ENCODE measurements at places on chromosomes 4 and X.

- DNase-seq = no peak
Measured at GRCh38 chr4:53598483-53598882, 7.2 kb upstream of the LNX1 start.

GRCh38 chrX:34877436-34877835 lies 65.2 kb upstream of the FAM47B start:
- DNase-seq = no peak

DNA sequence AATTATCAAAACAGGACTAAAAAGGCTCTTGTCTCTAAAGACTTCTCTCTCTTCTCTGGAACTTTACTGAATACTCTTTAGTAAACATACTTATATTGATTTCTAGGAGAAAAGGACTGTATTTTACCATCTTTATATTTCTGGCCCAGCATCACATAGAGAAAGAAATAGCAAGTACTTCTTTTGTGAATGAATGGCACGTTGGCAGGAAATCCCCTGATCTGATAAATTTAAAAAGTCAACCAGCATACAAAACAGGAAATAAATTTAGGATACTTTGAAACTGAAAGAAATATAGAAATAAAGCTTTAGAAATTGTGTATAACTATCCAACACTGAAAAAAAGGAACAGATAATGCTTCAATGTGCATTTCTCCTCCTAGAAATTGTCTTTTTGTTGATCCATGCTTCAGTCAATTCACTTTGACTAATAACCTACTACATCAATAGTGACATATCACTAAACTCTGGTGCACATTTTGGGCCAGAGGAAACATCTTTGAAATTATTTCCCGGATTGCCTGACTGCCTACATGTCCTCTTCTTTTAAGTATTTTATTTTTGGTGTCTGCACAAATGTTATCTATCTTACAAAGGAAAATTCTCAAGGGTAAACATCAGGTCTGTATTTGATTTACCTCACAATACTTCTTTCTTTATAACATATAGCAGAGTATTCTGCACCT lies 183.5 kb upstream of the FSTL5 start:
- no peak for DNase-seq

GRCh38 chr4:146507632-146508031 lies 14.1 kb downstream of the SLC10A7 start:
- DNase-seq = no peak

DNA sequence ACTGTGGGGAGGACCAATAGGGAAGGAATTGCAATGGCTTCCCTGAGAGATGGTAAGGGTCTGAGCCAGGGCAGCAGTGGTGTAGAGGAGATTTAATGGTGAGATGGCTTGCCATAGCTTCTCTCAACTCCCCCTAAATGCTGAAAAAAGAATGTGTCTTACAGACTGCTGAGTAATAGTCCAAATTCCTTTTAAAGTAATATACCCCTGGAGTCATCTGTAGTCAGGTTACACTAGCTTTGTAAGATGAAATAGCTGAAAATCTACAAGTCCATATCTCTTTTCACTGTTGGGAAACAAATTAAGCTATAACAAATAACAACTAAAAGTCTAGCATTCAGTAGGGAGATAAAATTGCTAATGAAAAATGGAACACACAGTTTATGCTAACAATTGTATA lies 33.5 kb downstream of the MAPK10 start:
- DNase-seq = no peak

DNA sequence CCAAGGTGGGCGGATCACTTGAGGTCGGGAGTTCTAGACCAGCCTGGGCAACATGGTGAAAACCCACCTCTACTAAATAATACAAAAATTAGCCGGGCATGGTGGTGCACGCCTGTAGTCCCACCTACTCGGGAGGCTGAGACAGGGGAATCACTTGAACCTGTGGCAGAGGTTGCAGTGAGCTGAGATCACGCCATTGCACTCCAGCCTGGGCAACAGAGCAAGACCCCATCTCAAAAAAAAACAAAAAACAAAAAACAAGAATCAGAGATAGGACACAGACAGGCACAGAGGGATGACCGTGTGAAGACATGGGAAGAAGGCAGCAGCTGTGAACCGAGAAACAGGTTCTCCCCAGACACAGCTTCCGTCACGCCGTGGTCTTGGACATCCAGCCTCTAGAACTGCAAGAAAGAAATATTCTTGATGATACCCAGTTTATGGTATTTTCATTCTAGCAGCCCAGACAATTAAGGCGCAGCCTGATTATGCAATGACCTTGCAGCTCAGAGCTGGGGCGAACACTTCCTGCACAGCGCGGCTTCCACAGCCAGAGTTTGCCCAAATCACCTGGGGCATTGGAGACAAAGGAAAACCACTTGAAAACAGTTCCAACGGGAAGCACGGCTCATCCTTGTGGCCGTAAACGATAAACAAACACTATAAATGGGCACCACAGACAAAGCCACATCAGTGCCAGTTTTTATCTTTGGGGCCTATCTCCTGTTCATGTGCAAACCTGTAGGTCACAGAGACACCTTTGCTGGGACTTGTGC lies 4.2 kb upstream of the ARSD start:
- DNase-seq = no peak

All from activated CD4-positive, alpha-beta T cell treated with anti-CD3 and anti-CD28 coated beads, Interleukin-2, Interleukin-6, amounts not matched to agents 100 ng/mL and 50 ng/mL, durations not matched to agents 16 hours and 8 hours (primary cell).